ENCODE measurements at places on chromosomes 4 and X.

GRCh38 chr4:117429061-117429460 is 343.7 kb upstream of the TRAM1L1 start:
- DNase-seq, result no peak

- DNase-seq, result no peak
These were observed 77.9 kb downstream of the LRRC66 start for GRCh38 chr4:51942108-51942832.

- no peak for DNase-seq
These were observed 2.7 kb upstream of the ACOT9 start for GRCh38 chrX:23745786-23746185.

- no peak for DNase-seq
These were observed 516 bp upstream of the ZIC3 start for GRCh38 chrX:137565318-137565904.

- DNase-seq, result no peak
These were observed 347.8 kb downstream of the GRID2 start for GRCh38 chr4:92651536-92651935.

- DNase-seq, result peak; percentile 5
These were observed 105.3 kb upstream of the NKX1-1 start for GRCh38 chr4:1511441-1512041.

DNA sequence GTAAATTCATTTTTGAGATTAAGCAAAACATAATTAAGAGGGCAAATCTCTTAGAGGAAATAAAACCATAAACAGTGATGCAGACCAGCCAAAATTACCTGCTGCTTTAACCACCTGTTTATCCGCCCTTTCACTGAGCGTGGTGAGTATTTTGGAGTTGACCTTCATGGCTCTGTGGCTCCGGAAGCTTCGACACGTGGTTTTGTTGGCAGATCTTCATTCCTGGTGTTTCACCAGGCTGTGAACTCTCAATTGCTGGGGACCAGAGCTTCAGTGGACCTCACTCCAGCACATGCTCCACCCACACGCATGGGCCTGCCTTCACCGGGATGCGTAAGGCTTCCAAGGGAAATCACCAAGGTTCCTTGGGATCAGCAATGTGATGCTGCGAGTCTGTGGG is 83.8 kb downstream of the FHDC1 start:
- DNase-seq, result no peak

Data from HL-60 (cell line).